ENCODE measurements at places on chromosomes 5 and 9.
A peak's percentile ranks its signal among the peaks of the same experiment; 100 is the strongest.

- no peak for DNase-seq
Observed at GRCh38 chr9:114418053-114418452, 30.3 kb upstream of the AKNA start.

- DNase-seq, result no peak
Observed at GRCh38 chr9:281741-282645, 67.3 kb downstream of the DOCK8 start.

DNA sequence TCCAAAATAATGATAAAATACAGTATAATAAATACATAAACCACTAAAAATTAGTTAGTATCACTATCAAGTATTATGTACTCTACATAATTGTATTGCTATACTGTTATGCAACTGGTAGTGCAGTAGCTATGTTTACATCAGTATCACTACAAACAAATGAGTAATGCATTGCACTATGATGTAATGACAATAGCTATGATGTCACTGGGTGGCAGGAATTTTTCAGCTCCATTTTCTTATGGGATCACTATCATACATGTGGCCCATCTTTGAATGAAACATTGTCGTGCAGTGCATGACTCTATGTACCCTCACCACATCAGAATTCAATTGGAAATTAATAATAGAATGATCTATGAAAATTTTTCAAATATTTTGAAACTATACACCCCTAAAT, 201.3 kb downstream of the MPDZ start:
- DNase-seq, result no peak

GRCh38 chr5:178314061-178314660, 81.6 kb upstream of the PHYKPL start:
- peak; percentile 30 for DNase-seq

- no peak for DNase-seq
Observed at GRCh38 chr5:107717816-107718215, 47.1 kb upstream of the EFNA5 start.

DNA sequence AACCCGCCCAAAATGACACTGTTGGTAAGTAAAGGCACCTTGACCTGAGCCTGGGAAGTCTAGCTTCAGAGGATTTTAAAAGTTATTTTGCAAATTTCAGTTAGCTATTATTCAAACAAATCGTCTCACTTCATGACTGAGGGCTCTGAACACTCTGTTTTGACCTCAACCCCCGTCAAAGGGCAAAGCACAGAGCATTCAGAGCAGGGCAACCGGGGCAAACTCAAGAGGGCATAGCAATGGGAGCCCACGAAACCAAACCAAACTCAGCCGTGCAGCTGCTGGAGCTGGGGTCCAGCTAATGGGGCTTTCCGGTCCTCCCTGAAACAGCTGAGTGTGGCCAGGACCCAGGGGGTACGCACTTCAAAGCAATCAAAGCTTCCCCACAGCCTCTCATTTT, 1.6 kb downstream of the C9 start:
- no peak for DNase-seq

GRCh38 chr5:161167016-161167767, 315.2 kb upstream of the ATP10B start:
- DNase-seq, result no peak

DNA sequence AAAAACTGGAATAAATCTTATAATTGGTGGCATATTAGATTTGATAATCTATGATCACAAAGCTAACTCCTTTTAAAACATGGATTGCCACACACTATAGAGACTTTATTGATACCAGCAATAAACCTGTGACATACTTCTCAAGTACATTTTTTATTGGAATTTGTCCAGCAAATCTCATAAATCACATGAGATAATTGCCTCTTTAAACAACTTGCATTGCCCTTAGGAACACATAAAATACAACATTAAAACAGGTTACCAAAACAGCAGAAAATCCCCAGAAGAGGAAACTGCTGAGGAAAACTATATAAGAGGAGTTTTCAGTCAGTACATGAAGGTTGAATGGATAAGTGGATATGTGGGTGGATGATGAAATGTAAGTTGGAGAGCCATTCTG, 124.6 kb downstream of the SNCAIP start:
- DNase-seq, result no peak

- DNase-seq, result no peak
Observed at GRCh38 chr5:149912226-149912871, 32.2 kb downstream of the PDE6A start.

- peak; percentile 64 for DNase-seq
Observed at GRCh38 chr9:99823681-99824377, 2.1 kb downstream of the NR4A3 start.
